ENCODE measurements at places on chromosomes 3 and 15.

DNA sequence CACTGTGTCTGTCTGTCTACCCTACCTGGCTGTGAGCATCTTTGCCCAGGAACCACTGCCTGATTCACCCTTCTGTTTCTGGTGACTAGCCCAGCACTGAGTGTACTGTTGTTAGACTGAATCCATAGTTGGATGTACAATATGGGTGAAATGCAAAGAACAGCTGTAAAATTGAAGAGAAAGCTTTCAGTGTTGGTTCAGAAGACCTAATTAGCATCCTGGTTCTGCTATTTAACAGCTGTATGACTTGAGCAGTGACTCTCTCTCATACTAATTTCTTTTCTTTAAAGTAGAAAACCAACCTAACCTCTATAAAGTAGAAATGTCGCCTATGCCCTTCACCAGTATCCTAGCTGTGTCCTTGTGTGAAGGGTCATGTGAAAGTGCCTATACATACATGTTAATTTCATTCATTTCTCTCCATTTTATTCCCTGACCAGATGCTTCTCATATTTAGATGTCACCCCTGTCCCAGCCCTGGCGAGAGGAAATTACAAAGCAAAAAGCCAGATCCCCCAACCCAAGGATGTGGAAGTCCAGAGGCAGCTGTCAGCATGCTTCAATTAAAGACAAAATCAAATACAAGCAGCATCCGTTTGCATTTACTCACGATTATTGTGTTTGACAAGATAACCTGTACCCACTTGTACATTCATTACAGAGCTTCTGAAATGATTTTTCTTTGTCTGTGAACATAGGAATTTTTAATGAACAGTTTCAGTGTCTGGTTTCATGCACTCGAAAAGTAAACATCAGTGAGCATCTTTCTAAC is 305.7 kb upstream of the ICE2 start:
- DNase-seq = no peak

- no peak for DNase-seq
Measured at GRCh38 chr15:84844964-84845363, 27.8 kb downstream of the ALPK3 start.

DNA sequence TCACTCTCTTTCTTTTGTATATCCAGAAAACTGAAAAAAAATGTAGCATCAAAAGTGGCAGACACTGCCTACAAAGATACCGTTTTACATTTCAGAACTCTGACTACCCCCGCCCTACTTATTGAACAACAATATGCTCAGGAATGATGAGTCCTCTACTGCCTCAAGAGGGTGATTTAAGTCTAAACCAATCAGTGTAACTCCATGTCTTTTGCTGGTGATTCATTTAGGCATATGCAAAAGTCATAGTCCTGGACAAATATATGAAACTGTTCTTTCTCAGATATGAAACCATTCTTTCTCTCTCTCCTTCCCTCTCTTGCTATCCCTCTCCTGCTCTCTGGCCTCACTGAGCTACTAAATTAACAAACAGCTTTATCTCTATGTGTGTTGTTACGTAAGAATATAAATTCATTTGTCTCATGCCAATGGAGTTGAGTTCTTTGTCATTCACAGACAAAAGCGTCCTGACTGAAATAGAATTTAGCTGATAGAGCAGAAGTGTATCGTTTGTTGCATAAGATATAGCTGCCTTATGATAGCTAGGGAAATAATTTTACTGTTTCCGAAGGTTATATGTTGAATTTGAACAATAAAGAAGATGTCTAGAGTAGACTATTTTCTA is 133.7 kb upstream of the OSTN start:
- no peak for DNase-seq

- no peak for DNase-seq
Measured at GRCh38 chr3:52777127-52777958, at the start of gene ITIH1. Gene ITIH1, plus strand, starts transcription at chr3:52777599. Its CDS starts 17 bp downstream, at chr3:52777616.

- DNase-seq = no peak
Measured at GRCh38 chr3:34868935-34869334, 770.4 kb upstream of the ARPP21 start.

DNA sequence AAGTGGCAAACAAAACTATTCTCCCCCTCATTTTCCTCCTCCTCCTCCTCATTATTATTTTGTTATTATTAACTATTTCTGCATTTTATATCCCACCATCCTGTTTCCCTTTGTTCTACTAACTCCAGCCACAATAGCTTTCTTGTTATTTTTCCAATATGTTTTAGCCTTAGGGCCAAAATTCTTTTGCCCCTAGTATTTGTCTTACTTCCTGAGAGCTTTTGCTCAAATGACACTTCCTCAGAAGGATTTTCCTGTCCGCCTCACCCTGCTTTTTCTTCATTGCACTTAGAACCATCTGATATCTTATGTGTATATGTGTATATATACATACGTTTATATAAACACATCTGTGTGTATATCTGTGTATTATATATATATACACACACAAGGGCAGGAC is 32.7 kb upstream of the NUDT16 start:
- DNase-seq = no peak

DNA sequence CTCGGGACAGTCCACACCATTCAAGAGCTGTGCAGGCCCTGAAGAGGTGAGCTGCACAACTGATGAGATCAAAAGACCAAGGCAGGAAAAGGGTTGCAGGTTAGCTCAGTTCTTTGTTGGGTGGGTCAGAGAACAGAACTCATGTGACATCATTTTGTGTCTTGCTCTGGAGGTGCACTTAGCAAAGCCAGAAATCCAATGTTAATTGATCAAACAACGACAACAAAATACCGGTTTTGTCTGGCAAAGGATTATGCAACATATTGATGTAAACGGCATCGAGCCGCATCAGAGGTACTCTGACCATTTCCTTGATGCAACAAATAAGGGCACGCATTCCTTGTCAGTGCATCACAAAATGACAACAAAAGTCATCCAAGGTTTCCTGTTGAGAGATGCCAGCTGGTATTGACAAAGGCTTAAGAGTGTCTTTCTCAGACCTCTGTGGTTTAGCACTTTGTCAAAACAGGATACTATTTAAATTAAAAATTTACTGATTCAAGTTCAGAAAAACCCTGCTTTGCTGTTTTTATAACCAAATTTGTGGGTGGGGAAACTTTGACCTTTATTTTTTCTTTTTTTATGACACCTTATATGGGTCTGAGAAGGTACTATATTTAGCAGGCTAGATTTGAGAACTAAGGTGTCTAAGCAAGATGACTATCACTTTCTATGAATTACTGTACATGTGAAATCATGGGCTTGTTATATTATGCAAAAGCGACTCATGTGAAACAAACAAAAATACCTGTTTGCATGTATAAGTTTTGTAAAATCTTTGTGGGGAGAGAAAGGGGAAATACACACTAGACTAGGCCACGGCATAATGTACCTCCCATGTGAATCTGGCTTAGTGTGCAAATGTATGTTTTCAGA is 496.1 kb downstream of the FOXP1 start:
- no peak for DNase-seq

- DNase-seq = no peak
Measured at GRCh38 chr3:55183201-55183600, 255.3 kb upstream of the LRTM1 start.

DNA sequence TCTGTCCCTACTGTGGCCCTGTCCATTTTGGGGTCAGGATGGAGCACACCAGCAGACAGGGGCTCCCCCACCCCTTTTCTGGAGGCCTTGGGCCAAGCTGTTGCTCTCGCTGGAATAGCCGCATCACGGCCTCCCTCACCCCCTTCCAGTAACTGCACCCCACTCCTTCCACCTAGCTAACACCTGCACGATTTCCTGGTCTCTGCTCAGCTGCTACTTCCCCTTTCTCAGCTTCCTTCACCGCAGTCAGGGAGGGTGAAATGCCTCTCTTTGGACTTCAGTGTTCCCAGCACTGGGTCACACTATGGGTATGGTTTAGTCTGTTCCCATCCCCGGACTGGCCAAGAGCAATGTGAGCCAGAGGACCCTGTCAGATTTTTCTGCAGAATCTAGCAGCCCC is 400.2 kb downstream of the MCTP2 start:
- DNase-seq = peak; percentile 25

DNA sequence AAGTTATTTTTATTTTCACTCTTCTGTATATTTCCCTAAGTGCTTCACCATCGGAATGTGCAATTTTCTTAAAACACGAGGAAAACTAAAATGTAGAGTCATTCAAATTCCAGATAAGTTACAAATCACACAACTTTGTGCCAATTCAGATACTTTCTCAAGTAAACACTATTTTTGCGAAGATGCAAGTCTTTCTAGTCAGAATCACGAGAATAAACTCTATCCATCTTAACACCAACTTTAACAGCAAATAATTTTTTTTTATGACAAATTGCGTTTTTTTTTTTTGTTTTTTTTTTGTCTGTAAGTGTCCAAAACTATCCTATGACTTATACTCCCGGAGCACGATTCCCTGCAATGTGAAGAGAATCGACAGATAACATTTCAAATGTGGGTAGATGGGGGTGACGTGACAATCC is 1.3 kb downstream of the STAG1 start:
- no peak for DNase-seq

GRCh38 chr3:58299839-58300516 is 6.1 kb upstream of the RPP14 start:
- DNase-seq = no peak

DNA sequence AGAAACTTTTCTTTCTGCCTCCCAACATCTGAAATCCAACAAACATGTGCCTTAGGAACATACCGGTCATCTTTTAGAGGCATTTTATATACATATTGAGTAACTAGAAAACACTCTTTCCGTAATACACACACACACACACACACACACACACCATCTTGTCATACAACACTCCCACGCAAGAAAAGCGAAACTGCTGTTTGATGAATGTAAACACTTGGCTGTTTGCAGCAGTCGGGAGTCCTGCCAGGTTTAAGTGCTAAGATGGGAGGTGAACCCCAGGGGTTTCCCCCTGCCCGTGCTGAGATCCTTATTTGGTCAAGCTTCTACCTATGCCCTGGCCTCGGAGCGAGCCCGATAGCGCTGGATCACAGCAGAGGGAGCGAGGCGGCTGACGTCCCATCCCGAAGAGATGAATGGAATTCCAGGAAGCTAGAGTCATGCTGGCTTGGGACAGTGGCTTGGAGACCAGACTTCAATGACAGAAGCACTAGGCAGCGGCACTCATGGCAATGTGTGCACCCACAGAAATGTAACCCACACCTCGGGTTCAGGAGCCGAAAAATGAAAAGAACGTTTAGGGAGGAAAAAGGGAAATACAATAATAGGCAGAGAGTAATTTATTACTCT is 1.3 kb upstream of the THBS1 start:
- DNase-seq = no peak

GRCh38 chr15:44092221-44092620 is 102.8 kb downstream of the FRMD5 start:
- no peak for DNase-seq

GRCh38 chr15:31458596-31459399 is 132.2 kb downstream of the KLF13 start:
- DNase-seq = no peak

DNA sequence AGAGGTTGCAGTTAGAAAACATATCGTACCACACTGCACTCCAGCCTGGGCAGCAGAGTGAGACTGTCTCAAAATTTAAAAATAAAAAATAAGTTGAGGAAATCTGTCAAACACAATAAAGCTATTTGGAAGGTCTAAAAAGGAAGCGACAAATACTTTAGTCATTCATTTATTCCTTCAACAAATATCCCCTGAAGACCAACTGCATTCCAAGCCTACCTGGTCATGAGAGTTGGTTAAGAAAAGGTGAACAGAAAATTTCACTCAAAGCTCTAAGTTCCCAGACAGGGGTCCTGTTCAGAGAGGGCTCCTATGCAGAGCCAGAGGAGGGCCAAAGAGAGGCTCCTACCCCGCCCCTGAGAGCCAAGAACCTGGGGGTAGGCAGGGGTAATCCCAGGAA is 15.4 kb upstream of the PRKAR2A start:
- DNase-seq = no peak

DNA sequence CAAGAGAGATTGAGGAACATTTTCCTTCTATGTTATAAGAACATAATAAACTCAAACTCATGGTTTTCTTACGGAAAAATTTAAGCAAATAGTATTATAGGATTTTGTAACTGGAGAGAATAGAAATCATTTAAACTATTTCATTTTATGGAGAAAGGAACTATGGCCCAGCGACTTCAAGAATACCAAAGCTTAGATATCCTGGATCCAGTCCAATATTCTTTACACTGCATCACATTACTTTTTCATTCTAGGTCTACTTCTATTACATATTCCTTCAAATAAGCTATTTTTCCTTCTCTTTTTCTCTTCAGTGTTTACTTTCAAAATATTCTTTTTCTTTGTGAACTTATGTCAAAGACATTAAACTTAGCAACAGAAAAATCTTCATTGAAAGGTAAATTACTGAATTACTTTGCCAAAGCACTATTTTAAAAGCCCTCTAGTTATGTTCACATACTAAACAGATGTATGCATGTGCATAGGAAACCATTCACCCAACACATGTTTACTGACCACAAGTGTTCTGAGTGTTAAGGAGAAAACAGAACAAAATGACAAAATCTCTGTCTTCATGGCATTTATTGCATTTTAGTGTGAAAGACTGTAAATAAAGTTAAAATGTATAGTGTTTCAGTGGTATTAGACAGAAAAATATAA is 20.4 kb downstream of the KPNA4 start:
- no peak for DNase-seq
